ENCODE measurements at places on chromosomes 4 and X.

DNA sequence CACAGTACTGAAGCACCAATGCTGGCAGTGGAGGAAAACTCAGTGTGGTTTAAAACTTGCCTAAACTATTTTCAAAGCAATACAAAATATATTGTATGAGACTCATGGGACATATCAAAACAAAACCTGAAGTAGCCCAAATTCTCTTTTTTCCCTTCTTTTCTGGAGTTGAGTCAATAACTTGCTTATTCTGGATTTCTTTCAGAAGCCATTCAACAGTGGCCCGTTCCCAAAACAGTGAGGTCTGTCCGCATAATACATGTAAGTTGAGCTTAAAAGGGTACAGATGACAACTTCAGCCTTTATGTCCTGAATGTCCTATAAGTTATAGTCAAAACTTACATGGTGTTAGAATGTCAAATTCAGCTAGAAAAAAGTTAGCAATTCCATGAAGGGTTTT, 100.8 kb downstream of the SHISA3 start:
- DNase-seq, result no peak

- no peak for DNase-seq
Observed at GRCh38 chr4:54819034-54819433, 161.3 kb downstream of the KIT start.

DNA sequence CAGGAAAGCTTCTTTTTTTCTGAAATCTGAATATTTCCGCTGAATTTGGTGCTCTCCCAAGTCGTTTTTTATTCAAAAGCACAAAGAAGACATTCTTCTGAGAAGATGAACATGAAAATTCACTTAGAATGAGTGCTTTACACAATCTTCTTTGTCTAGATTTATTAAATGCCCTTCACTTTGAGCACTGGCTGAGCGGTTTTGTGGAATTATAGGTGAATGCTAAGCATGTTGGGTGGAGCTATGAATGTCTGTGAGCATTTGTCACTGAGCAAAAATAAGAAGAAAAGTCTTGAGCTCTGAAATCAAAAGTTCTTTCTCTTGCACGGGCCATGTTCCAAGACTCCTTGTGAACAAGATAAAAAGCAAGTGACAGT, 13.1 kb downstream of the GASK1B start:
- no peak for DNase-seq

- no peak for DNase-seq
Observed at GRCh38 chr4:28686618-28687017, 1826.0 kb downstream of the STIM2 start.

- no peak for DNase-seq
Observed at GRCh38 chr4:165476214-165477098, 97.6 kb downstream of the CPE start.

GRCh38 chrX:49754233-49754857, 58.6 kb upstream of the PAGE1 start:
- no peak for DNase-seq

DNA sequence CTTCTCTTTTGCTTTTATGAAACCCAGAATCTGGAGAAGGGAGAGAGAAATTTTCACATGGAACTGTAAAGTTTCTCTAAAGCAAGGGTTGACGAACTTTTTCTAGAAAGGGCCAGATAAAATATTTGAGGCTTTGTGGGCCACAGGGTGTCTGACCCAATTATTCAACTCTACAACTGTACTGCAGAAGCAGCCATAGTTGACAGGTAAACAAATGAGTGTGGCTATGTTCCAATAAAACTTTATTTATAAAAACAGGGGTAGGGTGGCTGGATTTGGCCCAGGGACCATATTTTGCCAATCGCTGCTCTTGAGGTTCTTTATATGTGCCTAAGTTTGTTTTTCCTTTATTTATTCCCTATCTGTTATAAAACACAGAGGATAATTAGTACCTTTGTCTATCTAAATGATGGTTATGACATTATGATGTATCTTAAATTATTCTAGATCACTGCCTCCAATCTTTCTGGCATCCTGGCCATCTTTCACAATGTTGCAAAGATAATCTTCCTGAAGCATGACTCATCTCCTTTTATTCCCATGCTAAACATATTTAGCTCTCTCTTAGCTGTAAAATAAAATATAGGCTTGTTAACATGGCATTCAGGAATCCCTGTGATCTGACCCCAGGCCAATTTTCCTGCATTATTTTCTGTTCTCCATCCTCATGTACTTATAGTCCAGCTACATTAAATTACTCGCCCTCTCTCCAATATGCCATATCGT, 106.8 kb upstream of the CBLL2 start:
- no peak for DNase-seq

DNA sequence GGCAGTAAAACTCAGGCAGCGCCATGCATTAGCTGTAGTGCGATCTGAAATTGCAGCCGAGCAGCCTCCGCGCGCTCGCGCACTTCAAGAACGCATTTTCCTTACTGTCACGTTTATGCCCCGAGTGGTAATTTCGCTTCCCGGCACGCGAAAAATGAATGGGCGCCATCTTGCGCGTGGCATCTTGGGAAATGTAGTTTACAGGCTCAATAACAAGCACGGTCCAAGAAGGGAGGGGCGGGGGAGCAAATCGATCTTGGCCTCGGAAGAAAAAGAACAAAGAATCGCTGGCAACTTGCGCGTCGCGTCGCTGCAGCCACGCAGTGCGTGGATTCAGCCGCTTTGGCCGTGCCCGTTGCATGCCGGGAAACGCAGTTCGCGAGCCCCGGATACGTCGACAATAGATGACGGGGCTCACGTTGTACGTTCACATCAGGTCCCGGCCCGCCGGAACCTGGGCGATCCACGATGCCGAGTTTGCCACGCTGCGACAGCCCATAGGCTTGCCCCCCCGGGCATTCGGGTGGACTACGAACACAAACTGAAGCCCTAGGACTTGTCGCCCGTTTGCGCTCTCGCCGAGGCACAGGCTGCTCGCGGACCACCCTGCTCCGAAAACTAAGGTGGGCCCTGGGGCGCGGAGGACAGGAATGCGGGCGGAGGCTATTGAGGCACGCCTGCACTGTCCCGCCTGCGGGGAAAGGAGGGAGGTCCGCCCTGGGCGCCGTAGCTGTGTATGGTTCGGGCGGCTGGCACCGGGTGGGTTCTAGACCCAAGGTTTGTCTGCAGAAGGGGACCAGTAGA, at the start of gene FTSJ1:
Gene FTSJ1, plus strand, starts transcription at position 426 of the 804 bp plus-strand sequence. CDS start 1,849 bp downstream, outside the sequence.
- no peak for DNase-seq

Data from NCI-H1436 treated with DMSO at 0.1 percent for 48 hours (cell line).